Fibroblast of lung (primary cell): ENCODE measurements at places on chromosomes 3 and 15.

DNA sequence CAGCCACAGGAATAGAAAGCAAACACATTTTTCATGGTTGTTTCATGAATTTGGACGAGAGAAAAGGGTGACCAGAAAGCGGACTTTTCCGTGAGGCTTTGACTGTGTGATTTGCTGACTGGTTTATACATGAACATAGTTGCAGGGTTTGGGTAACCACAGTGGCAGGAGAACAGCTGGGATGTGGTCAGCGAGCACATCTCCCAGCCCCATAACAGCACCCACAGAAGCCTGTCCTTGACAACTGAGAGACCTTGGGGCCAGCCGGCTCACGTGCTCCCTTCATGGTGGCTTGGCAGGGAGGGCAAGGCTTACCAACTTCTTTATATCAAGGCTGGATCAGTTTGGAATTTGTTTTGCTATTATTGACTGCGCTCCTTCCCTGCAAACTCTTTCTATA, 13.2 kb upstream of the RGMA start:
- DNase-seq, result no peak

DNA sequence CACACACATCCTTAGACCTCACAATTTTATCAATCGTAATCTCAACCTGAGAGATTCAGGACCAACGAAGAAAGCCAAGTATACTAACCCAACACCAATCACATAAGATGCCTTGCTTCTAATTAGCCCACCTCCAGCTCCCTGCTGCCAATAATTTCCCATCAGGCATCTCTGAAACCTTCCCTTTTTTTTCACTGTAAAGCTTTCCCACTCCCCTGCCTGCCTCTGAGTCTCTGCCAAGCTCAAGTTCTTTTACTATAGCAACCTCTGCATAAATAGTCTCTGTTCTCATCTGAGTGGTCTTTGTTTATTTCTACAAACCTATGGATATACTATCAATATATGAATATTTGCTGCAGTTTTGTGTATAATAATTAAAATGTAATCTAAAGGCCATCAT, 86.5 kb downstream of the PIK3CB start:
- no peak for DNase-seq

DNA sequence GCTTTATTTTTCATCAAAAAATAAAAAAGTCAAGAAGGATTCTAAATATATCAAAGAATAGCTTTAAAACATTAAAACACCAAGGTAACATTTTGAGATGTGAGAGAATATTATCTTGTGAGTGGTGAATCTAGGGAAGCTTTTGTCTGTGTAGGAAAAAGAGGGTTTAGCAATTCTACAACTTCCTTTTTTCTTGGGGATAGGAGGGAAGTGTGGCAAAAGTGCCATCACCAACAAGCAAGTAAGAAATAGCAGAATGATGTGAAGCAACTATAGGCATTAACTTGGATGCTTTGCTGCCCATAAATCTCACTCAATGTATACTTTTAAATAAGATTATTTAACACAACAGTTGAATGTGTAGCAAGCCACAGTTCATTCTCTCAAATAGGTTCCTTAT, 57.8 kb upstream of the SUCLG2 start:
- no peak for DNase-seq

DNA sequence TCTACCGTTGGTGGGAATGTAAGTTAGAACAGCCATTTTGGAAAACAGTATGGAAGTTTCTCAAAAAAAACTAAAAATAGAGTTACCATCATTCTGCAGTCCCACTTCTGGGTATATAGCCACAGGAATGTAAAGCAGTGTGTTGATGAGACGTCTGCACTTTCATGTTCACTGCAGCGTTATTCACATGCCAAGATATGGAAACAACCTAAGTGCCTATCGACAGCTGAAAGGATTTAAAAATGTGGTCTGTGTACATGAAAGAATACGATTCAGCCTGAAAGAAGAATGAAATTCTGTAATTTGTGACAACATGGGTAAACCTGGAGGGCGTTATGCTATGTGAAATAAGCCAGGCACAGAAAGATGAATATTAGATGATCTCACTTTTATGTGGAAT, 157.7 kb downstream of the THSD4 start:
- peak; percentile 87 for DNase-seq

DNA sequence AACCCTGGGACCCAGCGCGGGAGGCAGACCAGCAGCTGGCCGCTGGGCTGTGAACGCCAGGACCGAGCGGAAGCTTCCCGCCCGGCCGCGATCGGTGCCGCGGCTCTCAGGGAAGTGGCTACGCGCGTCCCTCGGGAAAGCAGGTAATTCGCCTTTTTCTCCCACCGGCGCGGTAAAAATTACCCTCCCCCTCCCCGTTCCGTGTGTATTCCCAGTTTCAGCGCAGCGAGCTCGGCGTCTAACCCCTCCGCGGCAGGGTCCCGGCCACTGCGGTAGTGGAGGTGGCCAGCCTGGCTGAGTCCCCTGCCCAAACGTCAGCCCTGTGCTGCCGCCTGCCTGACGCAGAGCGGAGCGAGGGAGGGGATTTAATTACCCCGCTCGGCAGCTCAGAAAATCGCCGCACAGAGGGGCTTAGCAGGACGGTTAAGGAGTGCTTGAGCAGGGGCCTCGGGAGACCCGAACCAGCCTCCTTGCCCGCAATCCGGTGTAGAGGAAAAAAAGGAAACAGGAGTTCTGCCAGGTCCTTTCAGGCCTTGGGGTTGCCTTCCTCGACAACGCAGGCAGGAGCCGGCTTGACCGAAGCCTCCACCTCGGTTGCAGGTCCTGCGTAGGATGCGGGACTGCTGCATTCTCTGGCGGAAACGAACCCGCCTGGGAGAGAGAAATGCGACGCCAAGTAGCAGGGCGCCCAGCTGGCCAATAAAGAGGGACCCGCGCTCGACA, 2.9 kb downstream of the GATA2 start:
- DNase-seq, result no peak

DNA sequence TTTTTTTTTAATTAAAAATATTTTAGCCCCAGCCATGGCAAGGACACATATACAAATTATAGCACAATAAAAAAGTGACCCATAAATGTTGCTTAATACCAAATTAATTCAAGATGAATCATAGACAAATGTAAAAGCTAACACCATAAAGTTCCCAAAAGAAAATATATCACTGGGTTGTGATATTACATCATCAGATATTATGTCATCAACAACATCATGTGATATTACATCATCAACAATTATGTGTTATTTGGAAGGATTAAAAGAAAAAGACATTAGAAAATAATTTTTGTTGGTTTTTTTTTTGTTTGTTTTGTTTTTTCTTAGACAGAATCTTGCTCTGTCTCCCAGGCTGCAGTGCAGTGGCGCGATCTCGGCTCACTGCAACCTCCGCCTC, 34.5 kb upstream of the ABHD10 start:
- no peak for DNase-seq

GRCh38 chr3:38454178-38454883, 641 bp downstream of the ACVR2B start:
- DNase-seq, result peak; percentile 19

GRCh38 chr15:77871852-77872371, 205.6 kb downstream of the TBC1D2B start:
- no peak for DNase-seq

- no peak for DNase-seq
Measured at GRCh38 chr3:32946973-32947788, 4.3 kb upstream of the CCR4 start.

DNA sequence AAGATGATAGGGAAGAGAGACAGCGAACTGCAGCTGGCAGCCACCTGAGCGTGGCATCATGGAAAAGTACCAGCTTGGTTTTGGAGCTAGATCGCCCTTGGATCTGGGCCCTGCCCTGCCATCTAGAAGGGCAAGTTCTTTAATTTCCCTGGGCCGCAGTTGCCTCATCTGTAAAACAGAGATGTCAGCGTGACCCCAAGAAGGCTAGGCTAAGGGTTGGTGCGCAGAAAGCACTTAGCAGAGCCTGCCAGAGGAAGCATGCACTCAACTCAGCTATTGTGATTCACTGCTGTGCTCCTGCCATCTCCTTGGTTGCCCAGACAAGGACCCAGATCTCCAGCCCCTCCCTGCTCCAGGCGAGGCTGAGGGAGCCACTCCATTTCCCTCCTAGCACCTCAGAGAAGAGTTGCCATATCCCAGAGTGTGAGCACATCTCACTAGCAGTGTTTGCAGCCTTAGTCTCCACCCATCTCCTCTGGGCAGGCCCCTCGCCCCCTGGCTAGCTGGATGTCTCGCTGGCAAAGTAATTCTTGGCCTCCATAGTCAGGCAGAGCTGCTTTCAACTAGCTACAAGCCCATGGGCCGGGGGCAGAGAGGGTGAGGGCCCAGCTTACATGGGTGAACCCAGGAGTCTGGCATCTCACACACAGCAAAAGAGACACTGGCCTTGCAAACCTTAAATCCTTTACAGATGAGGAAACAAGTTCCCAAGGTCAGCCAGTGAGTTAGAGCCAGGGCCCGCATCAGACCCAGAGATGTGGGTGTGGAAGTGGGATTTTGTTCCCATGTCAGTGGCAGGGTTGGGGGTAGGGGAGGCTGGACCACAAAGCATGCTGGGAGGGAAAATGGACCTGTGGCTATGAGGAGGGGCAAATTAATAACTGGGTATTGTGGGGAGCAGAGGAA, 280.7 kb upstream of the TLE3 start:
- DNase-seq, result no peak

GRCh38 chr3:134277066-134277660, 26.5 kb upstream of the RYK start:
- DNase-seq, result no peak

GRCh38 chr15:77541421-77542181, 91.1 kb downstream of the LINGO1 start:
- DNase-seq, result peak; percentile 32

DNA sequence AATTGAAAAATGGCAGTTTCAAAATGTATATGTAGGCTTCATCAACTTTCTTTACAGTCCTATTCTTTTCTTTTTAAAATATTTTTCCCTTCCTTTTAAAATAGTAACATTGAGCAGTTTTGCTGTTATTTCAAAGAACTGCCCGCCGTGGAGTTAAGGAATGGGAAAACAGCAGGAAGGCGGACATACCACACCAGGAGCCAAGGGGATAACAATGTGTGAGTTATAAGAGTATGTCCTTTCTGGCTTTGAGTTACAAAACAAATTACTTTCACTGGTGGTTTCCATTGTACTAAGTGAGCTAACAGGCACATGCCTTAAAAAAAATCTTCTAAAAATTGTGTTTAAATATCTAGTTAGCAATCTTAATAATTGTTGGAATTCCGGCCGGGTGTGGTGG, 37.4 kb upstream of the FBXL22 start:
- DNase-seq, result no peak

DNA sequence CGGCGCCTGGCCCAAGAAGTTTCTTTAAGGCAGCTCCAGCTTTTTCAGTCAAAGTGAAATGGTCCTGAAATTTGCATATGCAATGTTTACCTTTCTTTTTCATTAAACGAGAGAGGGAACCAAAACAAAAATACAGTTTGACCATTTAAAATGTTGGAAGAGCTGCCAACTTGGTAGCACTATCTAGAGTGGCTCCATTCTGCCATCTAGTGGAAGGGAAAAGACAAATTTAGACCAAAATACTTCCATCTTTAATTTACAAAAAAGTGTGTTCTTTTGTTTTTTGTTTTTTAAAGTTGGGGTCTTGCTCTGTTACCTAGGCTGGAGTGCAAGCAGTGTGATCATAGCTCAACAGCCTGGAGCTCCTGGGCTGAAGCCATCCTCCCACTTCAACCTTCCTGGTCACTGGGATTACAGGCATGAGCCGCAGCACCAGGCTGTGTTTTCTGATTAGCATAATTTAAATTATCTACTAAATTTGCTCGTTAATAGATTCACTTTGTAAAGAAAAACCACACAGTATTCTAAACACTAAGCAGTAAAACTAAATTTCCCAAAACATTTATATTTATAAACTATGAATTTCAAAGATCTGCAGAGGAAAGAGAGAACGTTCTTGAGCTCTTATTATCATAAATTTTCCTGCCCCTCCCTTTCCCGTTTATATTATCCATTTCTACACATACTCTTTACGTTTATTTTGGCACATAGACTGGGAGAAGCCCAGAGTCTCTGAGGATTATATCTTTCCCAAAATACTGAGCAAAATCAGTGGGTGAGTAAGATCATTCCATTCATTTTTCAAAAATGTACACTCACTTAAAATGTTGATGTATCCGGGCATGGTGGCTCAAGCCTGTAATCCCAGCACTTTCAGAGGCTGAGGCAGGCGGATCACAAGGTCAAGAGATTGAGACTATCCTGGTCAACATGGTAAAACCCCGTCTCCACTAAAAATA, 15.4 kb upstream of the RFC4 start:
- DNase-seq, result peak; percentile 73

DNA sequence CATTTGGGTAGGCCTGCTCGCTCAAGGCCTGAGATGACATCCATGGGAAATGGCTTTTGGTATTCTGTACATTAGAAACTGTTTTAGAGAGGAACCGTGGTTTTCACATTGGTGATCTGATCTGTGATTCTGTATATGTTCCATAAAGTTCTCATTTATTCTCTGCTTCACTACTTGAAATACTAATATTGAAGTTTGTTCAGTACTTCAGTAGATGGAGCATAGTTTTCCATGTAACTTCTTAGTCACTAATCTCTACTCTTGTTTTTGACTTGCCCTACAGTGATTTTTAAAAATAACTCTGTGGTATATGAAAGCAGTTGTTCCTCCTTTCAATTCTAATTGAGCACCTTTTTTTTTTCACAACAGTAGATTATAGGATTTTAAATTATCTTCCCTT, 66.5 kb downstream of the MBNL1 start:
- DNase-seq, result no peak

DNA sequence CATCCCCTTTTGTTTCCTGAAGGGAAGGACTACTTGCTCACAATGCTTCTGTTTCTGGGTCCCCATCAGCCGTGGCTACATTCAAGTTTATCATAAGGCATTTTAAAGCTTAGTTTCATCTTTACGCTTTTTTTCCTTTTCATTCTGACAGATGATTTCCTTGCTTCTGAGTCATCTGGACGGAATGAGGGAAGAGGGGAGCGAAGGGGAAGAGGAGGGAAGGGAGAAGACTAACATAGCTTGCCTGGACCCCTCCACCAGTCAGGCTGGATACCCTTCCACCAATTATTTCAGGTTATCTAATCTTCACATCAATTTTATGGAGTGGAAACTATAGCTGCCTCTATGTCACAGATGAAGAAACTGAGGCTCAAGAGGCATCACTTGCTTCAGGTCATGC, 27.6 kb downstream of the FAM3D start:
- DNase-seq, result peak; percentile 39

DNA sequence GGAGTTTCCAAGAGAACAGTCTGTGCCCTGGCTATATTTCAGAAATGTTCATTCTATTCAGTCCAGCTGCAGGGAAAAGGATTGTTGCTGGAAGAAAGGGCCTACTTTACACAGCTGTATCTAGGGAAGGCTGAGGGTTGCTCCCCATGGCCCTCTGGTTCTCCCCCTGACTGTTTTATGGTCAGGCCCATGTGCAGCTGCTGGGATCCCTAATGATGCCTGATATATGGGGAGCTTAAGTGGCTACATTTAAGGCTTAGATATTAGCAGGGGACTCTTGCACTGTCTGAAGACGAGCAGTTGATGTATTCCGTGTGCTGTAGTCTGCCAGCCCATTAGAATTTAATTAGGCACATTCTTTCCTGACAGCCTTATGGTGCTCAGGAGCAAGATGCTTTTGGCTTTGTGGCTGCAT, 72.0 kb downstream of the FAM43A start:
- no peak for DNase-seq
